Mesenteric fat pad (tissue), 1 donor: ENCODE measurements at places on chromosomes 4 and X.

- no peak for DNase-seq
These were observed 793.9 kb downstream of the ADGRL3 start for GRCh38 chr4:61994036-61994435.

DNA sequence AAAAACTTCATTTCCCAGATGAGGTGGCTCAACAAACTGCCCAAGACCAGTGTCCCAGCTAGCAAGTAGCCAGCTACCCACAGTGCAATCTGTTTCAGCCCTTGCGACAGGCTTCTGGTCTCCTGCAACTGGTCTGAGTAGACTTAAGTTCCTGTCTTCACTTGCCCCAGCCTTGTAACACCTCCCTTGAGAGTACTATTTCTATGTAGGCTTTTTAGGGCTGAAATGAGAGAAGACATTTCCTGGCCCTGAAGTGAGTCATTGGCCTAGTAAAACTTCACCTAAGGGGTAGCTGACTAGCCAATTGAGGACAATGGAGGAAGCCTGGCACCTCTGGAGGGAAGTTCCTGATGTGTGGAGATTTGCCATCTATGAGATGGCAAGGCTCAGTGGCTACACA lies 80.1 kb upstream of the STIM2 start:
- DNase-seq = no peak

- no peak for DNase-seq
These were observed 74.1 kb downstream of the ANOS1 start for GRCh38 chrX:8657883-8658282.

- no peak for DNase-seq
These were observed 39.1 kb upstream of the MBTPS2 start for GRCh38 chrX:21800344-21800770.

DNA sequence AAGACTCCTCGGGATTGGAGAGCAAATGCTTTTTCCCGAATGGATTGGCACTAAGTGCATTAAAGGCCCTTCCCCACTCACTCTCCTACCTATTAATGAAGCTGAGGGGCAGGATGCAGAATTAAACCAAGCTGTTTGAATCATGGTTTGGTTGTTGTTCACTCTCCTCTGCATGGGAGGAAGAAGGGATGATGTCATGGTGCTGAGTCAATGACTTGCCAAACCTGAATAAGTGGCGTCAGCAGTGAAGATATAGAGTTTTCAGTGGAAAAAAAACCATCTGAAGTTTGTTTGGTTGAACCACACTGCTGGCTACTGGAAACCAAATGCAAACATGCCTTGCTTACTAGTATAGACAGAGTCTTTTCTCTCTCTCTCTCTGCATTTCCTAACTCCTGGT lies 19.8 kb upstream of the ZXDA start:
- no peak for DNase-seq

GRCh38 chr4:163666332-163666873 lies 171.9 kb downstream of the TMA16 start:
- no peak for DNase-seq

DNA sequence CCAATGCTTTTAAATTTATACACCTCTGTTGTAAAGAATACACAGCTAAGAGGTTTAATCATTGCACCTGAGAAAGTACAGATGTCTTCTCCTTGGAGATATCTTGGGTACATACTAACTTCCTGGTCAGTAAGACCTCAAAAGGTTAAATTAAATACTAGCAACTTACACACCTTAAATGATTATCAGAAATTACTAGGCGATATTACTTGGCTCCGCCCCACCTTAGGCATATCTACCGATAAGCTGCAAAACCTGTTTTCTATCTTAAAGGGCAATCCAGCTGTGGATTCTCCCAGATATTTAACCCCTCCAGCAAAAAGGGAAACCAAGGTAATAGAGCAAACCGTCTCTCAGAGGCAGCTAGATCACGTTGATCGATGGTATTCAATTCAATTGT lies 819.4 kb downstream of the FAM133A start:
- DNase-seq = no peak

- DNase-seq = no peak
These were observed 6.4 kb upstream of the RBMX2 start for GRCh38 chrX:130395341-130395740.

DNA sequence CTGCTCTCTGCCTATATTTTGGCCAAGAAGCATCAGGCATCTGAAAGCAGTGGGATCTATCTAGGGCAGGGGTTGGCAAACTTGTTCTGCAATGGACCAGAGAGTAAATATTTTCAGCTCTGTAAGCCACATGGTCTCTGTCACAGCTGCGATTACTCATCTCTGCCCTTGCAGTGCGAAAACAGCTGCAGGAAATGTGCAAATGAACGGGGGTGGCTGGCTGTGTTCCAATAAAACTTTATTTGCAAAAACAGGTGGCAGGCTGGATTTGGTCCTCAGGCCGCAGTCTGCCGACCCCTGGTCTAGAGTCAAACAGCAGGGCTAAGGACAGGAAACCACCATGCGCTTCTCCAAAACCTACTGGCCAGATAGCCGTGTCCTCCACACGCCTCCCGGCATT lies 48.6 kb downstream of the ACOX3 start:
- no peak for DNase-seq

GRCh38 chr4:53764761-53765490 lies 173.6 kb upstream of the LNX1 start:
- DNase-seq = no peak

DNA sequence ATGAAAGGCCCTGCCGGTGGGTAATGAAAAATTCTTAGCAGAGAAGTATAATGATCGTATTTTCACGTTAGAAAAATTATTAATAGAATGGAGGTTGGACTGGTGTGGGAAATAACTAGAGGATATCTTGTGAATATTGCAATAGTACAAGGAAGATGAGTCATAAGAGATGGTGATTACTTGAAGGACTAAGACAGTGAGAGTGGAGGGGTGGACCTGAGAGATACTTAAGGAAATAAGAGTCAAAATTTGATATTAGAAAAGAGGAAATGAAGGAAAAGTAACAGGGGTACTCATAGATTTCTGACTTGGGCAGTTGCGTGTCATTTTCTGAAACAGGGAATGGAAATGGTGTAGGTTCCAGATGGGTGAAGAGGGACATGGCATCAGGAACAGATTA lies 1.7 kb upstream of the USP53 start:
- no peak for DNase-seq

GRCh38 chrX:44961817-44962607 lies 89.0 kb downstream of the KDM6A start:
- no peak for DNase-seq

GRCh38 chrX:50002067-50002714 lies 79.8 kb downstream of the CLCN5 start:
- DNase-seq = no peak

GRCh38 chrX:93419642-93420041 lies 253.7 kb downstream of the NAP1L3 start:
- no peak for DNase-seq

DNA sequence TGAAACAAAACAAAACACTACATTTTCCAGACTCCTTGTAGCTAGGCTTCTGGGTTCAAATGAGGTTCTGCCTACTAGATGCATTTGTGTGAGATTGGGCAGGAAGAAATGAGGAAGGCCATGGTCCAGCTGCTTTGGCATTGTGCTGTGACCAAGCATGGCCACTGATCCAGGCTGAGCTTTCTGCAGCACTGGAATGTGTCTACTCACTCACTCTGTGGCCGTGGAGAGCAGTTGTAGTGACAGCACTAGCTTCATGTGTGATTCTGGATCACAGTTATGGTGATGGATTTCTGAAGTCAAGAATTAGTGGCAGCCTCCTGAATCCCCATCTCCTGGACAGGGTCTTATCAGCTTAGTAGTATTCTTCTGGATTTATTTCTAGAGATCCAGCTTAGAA lies 358.9 kb downstream of the GPAT3 start:
- DNase-seq = no peak

DNA sequence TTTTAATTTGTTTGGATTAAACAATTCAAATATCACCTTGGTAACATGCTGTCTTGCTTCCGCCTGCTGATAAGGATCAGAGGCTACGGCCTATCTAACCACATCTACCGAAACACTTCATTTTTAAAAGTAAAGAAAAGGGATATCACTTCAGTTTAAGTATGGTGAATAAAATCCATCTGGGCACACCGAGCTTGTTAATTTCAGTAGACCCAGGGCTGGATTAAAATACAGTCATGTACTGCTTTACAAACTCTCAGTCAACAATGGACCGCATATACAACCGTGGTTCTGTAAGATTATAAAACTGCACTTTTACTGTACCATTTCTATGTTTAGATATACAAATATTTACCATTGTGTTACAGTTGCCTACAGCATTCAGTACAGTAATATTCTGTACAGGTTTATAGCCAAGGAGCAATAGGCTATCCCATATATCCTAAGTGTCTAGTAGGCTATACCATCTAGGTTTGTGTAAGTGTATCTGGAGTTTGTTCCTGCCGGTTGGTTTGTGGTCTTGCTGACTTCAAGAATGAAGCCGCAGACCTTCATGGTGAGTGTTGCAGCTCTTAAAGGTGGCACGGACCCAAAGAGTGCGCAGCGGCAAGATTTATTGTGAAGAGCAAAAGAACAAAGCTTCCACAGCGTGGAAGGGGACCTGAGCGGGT lies 40.0 kb downstream of the SEPTIN11 start:
- no peak for DNase-seq

GRCh38 chrX:96455078-96455477 lies 229.6 kb upstream of the DIAPH2 start:
- DNase-seq = no peak

- DNase-seq = no peak
These were observed 95.7 kb downstream of the PRDM5 start for GRCh38 chr4:120826853-120827252.

GRCh38 chr4:74932832-74933561 lies at the start of gene PARM1:
Gene PARM1, plus strand, starts transcription at chr4:74933116. Its CDS starts 212 bp downstream, at chr4:74933328.
- peak; percentile 93 for DNase-seq

GRCh38 chr4:83961575-83961974 lies 425.7 kb downstream of the GPAT3 start:
- no peak for DNase-seq

DNA sequence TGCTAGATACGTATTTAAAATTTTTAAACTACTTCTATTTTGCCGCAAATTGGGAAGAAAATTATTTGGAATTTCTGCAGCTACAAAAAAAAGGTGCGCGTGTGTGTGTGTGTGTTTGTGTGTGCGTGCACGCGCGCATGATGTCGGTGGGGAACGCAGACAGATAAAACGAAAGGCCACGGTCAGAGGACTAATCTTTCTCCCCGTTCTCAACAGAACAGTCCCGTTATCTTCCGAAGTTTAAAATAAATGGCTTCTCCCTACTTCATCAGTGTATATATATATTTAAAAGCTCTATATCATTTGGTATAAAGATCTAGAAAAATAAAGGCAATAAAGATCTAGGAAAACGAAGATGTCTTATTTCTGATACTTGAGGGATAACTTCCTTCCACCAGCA lies 1.5 kb downstream of the MGARP start:
- DNase-seq = no peak
